Urothelium cell line (cell line): ENCODE measurements at places on chromosomes 5 and 9.

- DNase-seq = no peak
Observed at GRCh38 chr9:69917743-69918142, 97.1 kb downstream of the CFAP95 start.

DNA sequence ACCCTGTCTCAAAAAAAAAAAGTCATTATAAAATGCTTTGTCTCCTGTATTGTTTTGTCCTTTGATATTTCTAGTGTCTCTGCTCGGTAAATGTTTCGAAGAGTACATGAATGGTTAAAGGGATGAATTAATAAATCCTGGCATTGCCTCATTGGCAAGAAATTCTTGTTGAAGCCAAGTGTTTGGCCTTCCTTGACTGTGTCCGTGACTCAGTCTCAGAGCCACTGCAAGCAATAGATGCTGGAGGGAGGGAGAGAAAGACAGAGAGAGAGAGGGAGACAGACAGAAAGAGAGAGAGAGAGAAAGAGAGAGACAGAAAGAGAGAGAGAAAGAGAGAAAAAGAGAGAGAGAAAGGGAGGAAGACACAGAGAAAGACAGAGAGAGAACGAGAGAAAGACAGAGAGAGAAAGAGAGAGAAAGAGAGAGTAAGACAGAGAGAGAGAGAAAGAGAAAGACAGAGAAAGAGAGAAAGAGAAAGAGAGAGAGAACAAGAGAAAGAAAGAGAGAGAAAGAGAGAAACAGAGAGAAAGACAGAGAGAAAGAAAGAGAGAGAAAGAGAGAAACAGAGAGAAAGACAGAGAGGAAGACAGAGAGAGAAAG is 72.5 kb upstream of the RXRA start:
- no peak for DNase-seq

DNA sequence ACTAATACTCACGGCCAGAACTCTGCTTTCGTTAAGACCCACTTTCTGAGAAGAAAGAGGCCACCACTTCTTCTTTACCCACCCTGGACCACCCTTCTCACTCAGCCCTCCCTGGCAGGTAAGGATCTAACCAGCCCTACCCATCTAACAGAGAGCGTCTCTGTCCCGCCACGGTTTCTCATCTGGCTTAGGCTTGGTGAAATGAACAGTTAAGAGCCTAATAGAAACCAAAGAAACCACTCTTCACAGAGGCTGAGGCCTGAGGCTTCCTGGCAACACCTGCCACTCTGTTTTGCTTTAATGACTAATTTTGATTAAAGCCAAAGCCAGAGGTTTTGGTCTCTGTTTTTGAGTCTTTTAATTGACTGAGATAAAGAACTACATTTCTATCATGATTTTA is 354.1 kb upstream of the SLC30A5 start:
- DNase-seq = no peak

DNA sequence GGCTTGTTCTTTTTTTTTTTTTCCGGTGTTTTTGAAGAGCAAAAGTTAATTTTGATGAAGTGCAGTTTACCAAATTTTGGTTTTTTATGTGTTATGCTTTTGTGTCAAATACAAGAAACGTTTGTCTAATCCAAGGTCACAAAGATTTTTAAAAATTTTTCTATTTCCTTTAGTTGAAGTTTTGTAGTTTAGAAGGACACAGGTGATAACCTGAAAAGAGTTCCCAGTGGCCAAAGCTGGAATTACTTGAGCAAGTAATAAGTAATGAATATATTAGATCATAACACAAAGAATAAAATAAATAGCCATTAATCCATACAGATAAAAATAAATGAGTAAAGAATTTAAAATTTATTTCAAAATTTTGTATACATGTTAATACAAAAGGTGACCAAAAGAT is 71.5 kb downstream of the FCHO2 start:
- DNase-seq = no peak

DNA sequence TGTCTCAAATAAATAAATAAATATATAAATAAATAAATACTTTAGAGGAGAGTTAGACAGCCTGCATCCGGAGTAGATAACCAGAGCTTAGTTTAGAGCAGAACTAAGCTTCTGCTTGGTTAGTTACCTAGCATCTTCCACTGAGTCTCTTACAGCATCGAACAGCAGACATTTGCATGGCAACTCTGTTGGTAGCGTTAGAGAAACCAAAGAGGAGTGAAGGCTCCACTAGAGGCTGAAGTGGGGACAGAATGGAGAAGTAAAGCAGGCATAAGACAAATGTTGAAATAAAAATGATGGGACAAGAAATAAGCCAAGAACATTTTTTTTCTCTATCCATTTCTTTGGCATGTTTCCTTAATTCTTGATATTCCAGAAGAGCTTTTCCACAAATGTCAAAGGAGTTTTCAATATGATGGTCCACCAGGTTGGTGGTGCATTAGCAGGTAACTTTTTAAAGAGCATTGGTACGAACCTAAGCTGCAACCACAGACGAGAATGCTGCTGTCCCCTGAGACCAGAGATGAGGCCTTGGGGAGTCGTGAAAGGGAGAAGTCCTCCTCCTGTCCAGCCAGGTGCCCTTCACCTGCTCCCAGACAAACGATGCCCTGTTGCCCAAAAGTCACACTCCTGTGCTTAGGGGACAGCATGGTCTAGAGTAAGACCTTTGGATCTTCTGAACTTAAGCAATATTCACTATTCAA is 438.3 kb downstream of the DIRAS2 start:
- DNase-seq = no peak

DNA sequence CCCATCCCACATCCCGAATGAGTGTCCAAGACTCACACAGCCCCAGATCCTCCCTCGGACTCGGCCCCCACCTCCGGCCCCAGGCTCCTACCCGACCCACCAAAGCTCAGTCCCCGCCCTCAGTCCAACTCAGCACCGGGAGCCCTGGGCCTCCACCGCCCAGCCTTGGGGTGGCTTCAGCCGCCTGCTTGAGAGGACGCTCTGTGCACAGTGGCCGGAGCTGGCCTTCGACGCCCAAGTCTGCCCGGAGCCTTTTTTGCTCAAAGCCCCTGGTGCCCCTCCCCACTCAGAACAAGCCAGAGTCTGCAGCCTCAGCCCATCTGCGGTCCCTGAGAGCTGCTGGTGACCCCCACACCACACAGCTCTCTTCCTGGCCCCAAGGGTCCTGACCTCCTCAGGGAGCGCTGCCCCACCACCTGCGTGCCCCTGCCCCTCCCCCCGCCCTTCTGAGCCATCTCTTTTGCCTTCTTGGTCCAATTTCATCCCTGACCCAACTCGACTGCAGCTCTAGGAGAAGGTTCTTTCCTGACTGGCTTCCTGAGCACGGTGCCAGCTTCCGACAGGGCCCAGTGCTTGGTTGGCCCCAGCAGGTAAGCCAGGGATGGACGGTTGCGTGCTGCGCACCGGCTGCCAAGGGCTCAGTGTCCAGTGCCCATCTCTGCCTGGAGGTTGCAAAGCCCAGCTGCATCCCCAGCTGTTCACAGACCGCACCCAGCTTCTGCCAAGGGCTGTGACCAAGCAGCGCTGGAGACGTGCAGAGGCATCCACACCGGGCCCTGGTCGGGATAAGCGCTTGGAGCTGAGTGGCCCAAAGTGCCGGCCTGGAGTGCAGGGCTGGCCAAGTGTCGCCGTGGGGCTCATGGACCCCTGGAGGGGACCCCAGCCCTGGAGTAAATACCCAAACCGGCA is 27.7 kb upstream of the NSMF start:
- DNase-seq = no peak

DNA sequence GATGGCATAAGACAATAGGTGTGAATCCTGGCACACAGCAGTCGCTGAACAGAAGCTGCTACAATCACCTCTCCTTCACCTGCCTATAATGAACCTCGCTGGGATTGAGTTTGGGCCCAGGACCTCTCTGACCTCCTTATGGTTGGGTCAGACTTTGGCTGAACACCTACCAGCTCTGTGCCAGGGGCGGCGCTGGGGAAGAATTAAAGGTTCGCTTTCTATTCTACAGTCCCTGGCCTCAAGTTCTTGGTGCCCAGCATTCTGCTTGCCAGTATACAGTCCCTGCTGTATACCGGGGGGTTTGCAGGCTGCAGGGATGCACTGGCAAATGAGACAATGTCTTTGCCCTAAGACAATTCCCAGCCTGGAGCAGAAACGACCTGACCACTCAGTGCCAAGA is 895 bp upstream of the STRBP start:
- no peak for DNase-seq
